ENCODE measurements at places on chromosomes 6 and 20. TPM values are rescaled to one million over a fixed set of nuclear protein-coding genes. Genes with fewer than 3 reads are reported as not detected.

HCK gene
- total RNA-seq = not detected

GRCh38 chr20:16672299-16672698 lies 57.5 kb upstream of the SNRPB2 start:
- DNase-seq = no peak

- DNase-seq = no peak
These were observed 567.8 kb upstream of the ID4 start for GRCh38 chr6:19269341-19269898.

- no peak for DNase-seq
These were observed 300.0 kb upstream of the MAN1A1 start for GRCh38 chr6:119649531-119649930.

DNA sequence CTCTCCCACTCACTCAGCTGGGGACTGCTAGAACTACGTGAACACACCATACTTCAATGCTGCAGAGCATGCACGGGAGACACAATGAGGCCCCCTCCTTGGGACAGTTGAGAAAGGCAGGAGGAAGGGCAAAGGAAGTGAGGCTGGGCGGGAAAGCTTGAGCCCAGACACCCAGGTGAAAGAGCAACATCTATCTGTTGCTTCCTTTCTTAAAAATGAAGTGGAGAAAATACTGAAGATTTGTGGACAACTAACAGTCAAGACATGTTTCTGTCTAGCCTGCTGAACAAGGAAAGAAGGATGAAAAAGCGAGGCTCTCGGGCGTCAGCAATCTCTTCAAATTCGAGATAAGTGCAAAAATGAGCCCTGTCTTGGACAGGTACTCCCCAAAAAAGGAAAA lies 3.0 kb upstream of the NNAT start:
- no peak for DNase-seq

DNA sequence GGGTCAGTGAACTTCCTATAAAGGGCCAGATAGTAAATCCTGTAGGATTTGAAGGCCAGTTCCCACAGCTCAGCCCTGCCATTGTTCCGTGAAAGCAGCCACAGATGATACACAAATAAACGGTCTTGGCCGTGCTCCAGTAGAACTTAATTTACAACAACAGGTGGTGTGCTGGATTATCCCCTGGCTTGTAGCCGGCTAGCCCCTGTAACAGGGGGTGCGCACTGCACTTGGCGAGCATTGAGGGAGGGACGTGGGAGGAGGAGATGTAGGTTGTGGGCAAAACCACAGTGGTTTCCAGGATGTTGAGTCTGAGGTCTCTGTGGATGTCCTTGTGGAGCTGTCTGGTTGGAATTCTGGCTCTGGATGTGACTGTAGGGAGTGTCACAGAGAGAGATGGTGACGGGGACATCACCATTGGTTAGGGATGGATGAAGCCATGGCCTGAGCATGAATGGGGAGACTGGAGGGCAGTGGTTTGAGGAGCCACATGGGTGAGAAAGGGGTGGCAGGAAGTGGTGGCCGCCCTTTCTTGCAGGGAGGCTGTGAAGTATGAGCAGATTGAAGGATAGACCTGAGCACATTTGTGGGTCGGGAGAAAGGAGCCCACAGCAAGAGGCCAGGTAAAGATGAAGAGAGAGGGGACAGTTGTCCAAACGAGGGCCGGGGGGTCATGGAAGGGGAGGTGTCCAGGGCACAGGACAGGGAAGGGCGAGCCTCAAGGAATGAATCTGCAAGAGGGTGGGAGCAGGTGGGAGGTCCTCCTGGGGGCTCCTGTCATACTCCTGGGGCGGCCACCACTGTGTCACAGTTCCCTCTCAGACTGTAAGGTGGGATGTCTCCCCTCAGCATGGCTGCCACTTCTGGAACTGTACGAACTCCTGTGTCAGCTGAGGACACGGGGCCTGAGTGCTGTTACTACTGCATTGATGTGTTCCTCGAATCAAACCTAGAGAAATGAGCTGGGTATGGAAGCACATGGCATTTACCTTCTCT lies 53.6 kb downstream of the CDH26 start:
- DNase-seq = no peak

DNA sequence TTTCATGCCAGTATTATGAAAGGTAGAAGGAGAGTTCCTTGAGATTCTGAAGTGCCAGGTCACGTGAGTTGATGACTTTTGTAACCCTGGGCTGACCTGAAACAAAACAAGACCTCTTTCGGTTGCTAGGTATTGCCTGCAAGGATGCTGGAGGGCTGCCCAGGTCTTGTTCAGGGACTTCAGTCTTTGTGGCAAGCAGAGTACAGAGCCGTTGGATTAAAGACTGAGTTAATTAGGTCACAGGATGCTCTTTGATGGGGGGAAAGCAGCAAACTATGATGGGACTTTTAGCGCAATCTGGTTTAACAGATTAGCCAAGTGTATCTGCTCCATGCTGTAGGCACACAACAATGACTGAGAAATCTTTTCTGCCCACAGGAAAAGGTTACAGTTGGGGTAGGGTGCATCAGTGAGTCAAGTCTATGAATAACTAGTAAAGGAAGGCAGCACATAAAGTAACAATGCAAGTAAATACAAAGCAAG lies 12.8 kb upstream of the ELOVL5 start:
- DNase-seq = no peak

DNA sequence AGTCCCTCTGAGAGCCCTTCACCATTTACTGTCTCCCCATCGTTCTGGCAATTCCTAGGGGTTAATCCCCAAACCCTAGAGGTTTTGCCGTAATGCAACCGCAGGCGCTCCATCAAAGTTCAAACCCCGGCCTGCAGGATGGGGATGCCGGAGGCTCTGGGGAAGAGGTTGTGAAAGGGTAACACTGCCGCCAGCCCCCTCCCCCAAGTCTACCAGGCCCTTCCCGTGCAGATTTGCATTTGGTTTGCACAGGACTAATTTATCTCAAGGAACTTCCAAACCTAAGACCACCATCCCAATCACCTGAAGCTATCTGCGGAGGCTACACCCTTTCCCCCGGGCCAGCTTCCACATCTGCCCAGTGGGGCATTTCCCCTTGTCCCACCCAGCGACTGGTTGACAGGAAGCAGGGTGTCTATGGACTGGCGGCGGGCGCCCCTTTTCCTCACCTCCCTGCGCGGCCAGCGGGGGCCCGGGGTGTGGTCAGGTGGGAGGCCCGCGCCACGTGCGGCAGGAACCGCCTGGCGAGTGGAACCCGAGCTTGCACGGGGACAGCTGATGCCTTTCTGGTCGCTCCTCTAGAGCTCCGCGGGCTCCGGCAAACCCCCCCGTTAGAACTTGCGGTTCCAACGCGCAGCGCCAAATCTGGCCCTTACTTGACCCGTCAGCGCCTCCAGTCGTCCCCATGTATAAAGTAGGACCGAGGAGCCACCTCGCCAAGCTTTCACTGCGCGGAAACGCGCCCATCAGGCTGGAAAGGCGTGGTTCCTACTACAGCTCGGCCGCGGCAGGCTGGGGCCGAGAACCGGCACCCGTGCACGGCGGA lies 9.4 kb upstream of the SLC4A11 start:
- DNase-seq = no peak

Data from A172 (cell line).